ENCODE measurements at places on chromosomes 1 and 21. TPM values are rescaled to one million over a fixed set of nuclear protein-coding genes. Genes with fewer than 3 reads are reported as not detected.

DNA sequence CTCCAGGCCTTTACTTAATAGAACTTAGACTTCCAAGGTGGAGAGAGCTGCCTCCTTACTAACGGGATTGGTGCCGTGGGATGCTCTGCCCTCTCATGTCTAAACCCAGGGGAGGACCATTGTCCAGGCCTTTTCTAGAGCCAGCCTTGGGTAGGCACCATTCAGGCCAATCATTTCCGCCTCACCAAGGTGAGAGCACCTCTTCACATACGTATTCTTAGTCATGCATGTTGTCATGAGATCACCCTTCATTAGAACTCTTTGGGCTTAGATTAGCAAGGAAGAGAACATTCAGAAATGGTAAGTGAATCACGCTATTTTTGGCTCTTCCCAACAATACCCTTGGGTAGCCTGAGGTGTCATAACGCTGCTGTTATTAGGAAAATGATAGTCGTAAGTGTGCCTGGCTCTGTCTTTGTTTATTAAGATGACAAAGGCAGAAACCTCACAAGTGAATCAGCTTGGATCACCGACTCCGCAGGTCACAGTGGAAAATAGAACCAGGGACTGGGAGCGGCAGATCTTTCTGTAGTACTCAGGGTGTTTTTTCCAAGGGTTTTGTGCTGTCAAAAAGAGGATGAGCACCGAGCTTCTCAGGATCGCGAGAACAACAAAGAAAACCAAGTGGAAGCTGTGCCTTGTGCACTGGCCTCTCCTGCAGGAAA lies 55.0 kb downstream of the HUNK start:
- peaks cover 5% of the 10 kb centered on the region for H3K27me3 ChIP-seq
- DNase-seq: no peak
- peaks cover 7% of the 10 kb centered on the region for H3K36me3 ChIP-seq
- H3K4me3 ChIP-seq: no peak overlapping the region

DNA sequence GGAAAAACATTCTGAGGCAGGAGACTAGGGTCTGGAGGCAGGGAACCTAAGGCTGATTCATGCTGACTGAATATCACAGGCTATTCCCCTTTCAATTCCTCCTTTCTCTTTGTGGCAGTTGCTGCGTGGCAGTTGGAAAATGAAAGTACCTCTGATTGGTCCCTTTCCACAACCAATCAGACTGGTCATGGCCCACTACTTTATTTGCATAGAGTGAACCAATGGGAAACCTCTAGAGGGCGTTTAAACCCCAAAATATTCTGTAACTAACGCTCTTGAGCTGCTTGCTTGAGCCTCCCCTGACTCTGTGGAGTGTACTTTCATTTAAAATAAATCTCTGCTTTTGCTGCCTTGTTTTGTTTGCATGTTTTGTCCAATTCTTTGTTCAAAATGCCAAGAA lies 27.7 kb upstream of the VN1R5 start:
- peaks cover 6% of the 10 kb centered on the region for H3K36me3 ChIP-seq
- H3K27ac ChIP-seq: peak overlapping the region; percentile 70
- peak overlapping the region; percentile 78 for H3K4me3 ChIP-seq

DNA sequence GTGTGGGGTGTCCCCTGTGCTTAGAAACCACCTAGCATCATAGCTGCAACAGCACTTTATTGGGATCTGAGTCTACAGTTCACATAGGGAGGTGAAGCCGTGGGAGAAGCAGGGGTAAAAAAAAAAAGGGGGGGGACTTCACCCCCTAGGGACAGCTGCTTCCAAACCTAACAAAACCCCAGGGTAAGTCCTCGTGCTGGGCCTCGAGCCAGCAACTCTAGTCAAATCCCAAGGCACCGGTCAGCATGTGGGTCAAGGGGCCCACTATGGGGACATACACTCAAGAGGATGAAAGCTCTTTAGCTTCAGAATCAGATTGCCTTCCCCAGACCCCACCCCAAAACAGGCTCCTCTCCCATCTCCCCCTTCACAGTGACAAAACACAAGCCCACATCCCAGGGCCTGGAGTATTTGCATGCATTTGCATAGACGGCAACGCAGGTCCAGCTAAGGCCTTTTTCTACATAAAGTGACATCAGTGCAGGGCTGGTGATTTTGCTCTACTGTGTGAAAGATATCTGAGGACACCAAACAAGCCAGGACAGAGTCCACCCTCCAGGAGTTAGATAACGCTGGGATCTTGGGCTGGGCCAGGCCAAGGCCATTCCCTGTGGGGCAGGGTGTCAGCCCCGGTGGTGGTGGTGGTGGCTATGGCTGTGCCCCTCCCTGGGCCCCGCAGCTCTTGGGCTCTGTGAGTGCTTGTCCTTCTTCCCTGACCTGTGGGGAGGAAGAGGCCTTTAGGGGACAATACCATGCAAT lies 8.1 kb upstream of the PMVK start:
- no peak overlapping the region for H3K27ac ChIP-seq
- H3K27me3 ChIP-seq: peaks cover 3% of the 10 kb centered on the region
- no peaks in the 10 kb centered on the region for H3K4me1 ChIP-seq
- no peak for DNase-seq
- no peaks in the 10 kb centered on the region for H3K36me3 ChIP-seq

Gene RHBDL2
- 0.65 TPM for total RNA-seq

DNA sequence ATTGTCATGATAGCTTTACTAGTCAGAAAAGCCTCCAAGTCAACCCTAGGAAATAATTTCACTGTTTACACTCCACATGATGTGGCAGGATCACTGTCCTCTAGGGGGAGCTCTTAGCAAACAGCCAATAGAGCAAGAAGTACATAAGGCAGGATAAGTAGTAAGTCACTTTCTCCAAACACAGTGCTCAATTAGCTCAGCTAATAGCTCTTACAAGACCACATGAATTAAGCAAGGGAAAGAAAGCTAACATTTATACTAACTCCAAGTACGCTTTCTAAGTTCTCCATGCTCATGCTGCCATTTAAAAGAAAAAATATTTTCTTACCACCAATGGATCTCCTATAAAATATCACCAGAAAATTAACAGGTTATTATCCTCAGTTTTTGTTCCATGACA lies 66.9 kb upstream of the LRIF1 start:
- peak; percentile 68 for DNase-seq
- H3K27me3 ChIP-seq: peaks cover 6% of the 10 kb centered on the region
- H3K4me1 ChIP-seq: no peaks in the 10 kb centered on the region
- no peak overlapping the region for H3K4me3 ChIP-seq

- no peaks in the 10 kb centered on the region for H3K36me3 ChIP-seq
- H3K4me1 ChIP-seq: no peaks in the 10 kb centered on the region
- H3K27ac ChIP-seq: no peak overlapping the region
- H3K27me3 ChIP-seq: peaks cover 54% of the 10 kb centered on the region
- no peak for DNase-seq
These were observed 11.9 kb downstream of the LHX4 start for GRCh38 chr1:180241716-180242544.

- peaks cover 3% of the 10 kb centered on the region for H3K27me3 ChIP-seq
- H3K27ac ChIP-seq: peak within 1 kb of the TSS; percentile 55
- no peak for DNase-seq
- peak within 1 kb of the TSS; percentile 24 for H3K4me3 ChIP-seq
These were observed at the start of gene ANGPTL1 for GRCh38 chr1:178870944-178871343. Gene ANGPTL1, minus strand, starts transcription at chr1:178871077. Its CDS starts 5,301 bp downstream, at chr1:178865776.

GRCh38 chr1:51574796-51575195 lies 42.1 kb upstream of the OSBPL9 start:
- no peak for DNase-seq
- H3K4me3 ChIP-seq: no peak overlapping the region
- no peaks in the 10 kb centered on the region for H3K36me3 ChIP-seq
- H3K27me3 ChIP-seq: no peaks in the 10 kb centered on the region
- H3K4me1 ChIP-seq: peaks cover 27% of the 10 kb centered on the region

- H3K36me3 ChIP-seq: peaks cover 4% of the 10 kb centered on the region
- DNase-seq: no peak
- H3K4me3 ChIP-seq: no peak overlapping the region
- no peak overlapping the region for H3K27ac ChIP-seq
These were observed 5.1 kb upstream of the MED18 start for GRCh38 chr1:28323720-28324119.

DNA sequence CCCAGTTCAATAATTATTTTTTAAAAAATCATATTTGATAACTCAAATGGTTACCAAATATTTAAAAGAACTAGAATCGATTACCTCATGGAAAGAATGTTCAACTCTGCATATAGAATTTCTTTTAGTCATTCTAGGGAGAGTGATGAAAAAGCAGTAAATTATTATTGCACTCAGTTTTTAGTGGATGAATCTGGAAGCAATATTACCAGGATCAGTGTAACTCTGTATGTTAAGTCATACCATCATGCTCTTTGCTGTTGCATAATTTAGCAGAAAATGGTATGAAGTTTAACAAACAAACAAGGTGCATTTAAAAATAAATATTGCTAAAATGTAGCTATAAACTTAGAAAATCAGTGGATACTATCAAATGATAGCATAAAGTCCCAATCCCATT lies 46.1 kb upstream of the ARHGAP29 start:
- peaks cover 19% of the 10 kb centered on the region for H3K36me3 ChIP-seq
- no peak overlapping the region for H3K27ac ChIP-seq
- no peak for DNase-seq
- peaks cover 77% of the 10 kb centered on the region for H3K4me1 ChIP-seq

DNA sequence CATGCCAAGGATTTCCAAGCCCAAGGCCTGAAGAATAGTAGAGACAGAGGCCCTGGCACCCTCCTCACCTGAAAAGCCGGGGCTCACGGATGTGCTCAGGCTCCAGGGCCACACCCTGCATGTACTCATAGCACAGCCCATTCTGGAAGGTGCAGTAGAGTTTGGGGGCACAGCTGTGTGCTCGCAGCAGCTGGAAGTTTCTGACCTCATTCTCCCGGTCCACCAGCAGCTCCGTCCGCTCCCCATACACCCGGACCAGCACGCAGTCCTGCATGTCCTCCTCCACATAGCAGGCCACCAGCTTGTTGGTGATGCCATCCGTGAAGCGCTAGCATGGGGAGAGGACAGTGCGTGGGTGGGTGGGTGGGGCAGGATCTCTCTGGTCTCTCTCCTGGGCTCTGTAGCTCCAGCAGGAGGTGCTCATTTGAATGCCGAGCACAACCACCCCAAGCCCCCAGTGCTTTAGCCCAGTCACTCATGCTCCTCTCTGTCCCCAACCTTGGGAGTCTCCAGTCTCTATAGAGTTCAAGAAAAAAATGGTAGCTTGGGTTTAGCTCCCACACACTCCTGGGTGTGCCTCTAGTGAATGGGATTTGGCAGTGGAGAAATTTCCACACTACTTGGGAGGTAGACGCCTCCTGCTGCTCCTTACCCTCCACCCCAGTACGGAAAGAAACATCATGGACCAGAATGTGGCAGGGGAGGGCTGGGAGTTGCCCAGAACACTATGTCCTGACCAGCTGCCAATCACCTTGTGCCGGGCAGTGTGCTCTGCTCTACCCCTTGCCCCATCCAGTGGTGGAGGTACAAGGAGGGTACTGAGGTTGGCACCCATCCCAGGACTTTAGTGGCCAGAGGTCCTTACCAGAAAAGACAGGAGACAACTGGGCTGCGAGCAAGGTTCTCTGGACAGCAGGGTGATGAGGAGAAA lies 1.9 kb downstream of the ETNK2 start:
- H3K4me3 ChIP-seq: no peak overlapping the region
- H3K4me1 ChIP-seq: no peaks in the 10 kb centered on the region
- H3K36me3 ChIP-seq: no peaks in the 10 kb centered on the region
- no peak for DNase-seq

Gene OVAAL
- total RNA-seq: not detected

GRCh38 chr1:190244406-190244805 lies 233.3 kb downstream of the BRINP3 start:
- no peaks in the 10 kb centered on the region for H3K4me1 ChIP-seq
- H3K27me3 ChIP-seq: no peaks in the 10 kb centered on the region
- H3K27ac ChIP-seq: no peak overlapping the region
- H3K4me3 ChIP-seq: no peak overlapping the region

Gene KCND3
- total RNA-seq: 0.51 TPM

DNA sequence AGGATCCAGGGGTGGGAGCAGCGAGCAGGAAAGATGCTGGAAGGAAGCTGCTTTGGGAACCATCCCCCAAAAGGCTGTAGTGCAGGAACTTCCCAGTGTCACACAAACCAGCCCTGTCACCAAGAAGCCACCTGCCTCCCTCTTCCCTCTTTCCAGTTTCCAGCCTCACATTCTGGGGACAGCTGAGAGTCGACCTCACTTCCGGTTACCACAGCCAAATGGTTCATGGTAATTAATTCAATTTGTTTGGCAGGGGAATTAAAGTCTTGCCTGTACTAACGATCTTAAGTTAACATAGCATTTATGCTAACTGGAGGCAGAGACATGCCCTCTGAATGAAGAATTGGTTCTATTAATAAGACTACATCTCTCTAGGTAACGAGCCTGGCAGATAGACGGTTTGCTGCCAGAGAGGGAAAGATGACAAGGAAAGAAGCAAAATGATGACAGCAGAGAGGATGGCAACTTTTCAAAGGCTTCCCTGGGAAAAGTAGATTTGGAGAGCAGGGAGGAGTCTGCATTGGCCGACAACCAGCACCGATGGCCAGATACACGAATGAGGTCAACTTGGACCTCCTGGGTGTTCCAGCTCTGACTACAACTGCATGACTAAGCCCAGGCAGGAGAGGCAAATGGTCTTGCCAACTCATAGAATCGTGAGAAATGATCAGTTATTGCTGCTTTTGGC lies 64.1 kb downstream of the TMCO4 start:
- DNase-seq: peak; percentile 98
- H3K27me3 ChIP-seq: peaks cover 2% of the 10 kb centered on the region
- H3K4me3 ChIP-seq: peak overlapping the region; percentile 58
- peaks cover 49% of the 10 kb centered on the region for H3K4me1 ChIP-seq
- peak overlapping the region; percentile 93 for H3K27ac ChIP-seq

GRCh38 chr1:109981004-109981335 lies 3.6 kb upstream of the AHCYL1 start:
- H3K27ac ChIP-seq: no peak overlapping the region
- H3K36me3 ChIP-seq: peaks cover 15% of the 10 kb centered on the region
- H3K4me1 ChIP-seq: peaks cover 69% of the 10 kb centered on the region
- H3K4me3 ChIP-seq: no peak overlapping the region
- H3K27me3 ChIP-seq: peaks cover 5% of the 10 kb centered on the region
- DNase-seq: no peak

Gene CREB3L4
- 4.2 TPM for total RNA-seq

DNA sequence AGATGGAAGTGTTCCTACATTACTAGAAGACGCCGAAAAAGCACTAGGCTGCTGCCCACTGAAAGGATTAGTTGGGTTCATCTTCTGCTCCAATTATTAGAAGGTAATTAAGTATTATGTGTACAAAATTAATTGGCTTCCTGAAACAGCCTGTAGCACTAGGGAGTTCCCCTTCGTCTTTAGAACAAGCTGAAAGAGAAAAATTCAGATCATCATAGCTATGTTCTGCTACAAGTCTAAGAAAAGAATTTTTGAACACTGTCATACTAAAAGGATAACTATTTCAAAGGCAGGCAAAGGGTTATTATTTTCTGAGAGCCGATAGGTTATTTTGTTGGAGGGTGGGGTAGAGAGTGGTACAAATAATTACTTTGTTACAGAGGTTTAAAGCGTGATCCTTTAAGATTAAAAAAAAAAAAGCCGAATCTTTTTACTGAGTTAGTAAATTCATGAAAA lies at the start of gene MCM3AP:
Gene MCM3AP (minus strand): TSS at position 406 of the 456 bp plus-strand sequence. CDS start 325 bp downstream, at position 81.
- peaks cover 30% of the 10 kb centered on the region for H3K36me3 ChIP-seq
- peak within 1 kb of the TSS; percentile 92 for H3K27ac ChIP-seq
- peaks cover 45% of the 10 kb centered on the region for H3K4me1 ChIP-seq
- H3K4me3 ChIP-seq: peak within 1 kb of the TSS; percentile 94
- no peaks in the 10 kb centered on the region for H3K27me3 ChIP-seq
- DNase-seq: no peak

- no peak overlapping the region for H3K27ac ChIP-seq
- no peaks in the 10 kb centered on the region for H3K27me3 ChIP-seq
- peaks cover 24% of the 10 kb centered on the region for H3K4me1 ChIP-seq
- no peak for DNase-seq
- peaks cover 11% of the 10 kb centered on the region for H3K36me3 ChIP-seq
- H3K4me3 ChIP-seq: no peak overlapping the region
These were observed 33.6 kb downstream of the CD55 start for GRCh38 chr1:207355060-207355459.

Gene VCAM1
- total RNA-seq: not detected
